ENCODE measurements at places on chromosomes 6 and 20. TPM values are rescaled to one million over a fixed set of nuclear protein-coding genes. Genes with fewer than 3 reads are reported as not detected.

GRCh38 chr6:1255636-1256365, 56.1 kb upstream of the FOXQ1 start:
- no peak for DNase-seq

GRCh38 chr6:166402582-166403277, 20.0 kb upstream of the MPC1 start:
- DNase-seq, result peak; percentile 71

- DNase-seq, result no peak
Observed at GRCh38 chr6:149933461-149933860, 8.4 kb upstream of the ULBP2 start.

- DNase-seq, result no peak
Observed at GRCh38 chr6:159212028-159212427, 42.8 kb downstream of the FNDC1 start.

The GTSF1L gene
- total RNA-seq, result not detected

All from myocyte (in vitro differentiated cells).